ENCODE measurements at places on chromosomes 1 and 21. TPM values are rescaled to one million over a fixed set of nuclear protein-coding genes. Genes with fewer than 3 reads are reported as not detected.

PTGFR gene
- not detected for total RNA-seq

HES3 gene
- total RNA-seq: not detected

CNKSR1 gene
- total RNA-seq: 4.5 TPM

CFHR3 gene
- total RNA-seq: not detected

ZNF648 gene
- not detected for total RNA-seq

ABL2 gene
- 9.7 TPM for total RNA-seq

MIA3 gene
- 80.7 TPM for total RNA-seq

RAVER2 gene
- 9.2 TPM for total RNA-seq

CD52 gene
- 1,088 TPM for total RNA-seq

FLG2 gene
- not detected for total RNA-seq

SV2A gene
- 27.5 TPM for total RNA-seq

FMO1 gene
- not detected for total RNA-seq

AADACL3 gene
- total RNA-seq: not detected

BEST4 gene
- 1.6 TPM for total RNA-seq

TAS1R2 gene
- not detected for total RNA-seq

PRKCZ gene
- total RNA-seq: 24.3 TPM

FBXO2 gene
- 6.2 TPM for total RNA-seq

PRCC gene
- total RNA-seq: 65.7 TPM

RIPK4 gene
- 0.19 TPM for total RNA-seq

EXO1 gene
- total RNA-seq: 29.0 TPM

DDAH1 gene
- not detected for total RNA-seq

GLUL gene
- total RNA-seq: 65.8 TPM

TGFB2 gene
- not detected for total RNA-seq

FCRL1 gene
- not detected for total RNA-seq

AP4B1 gene
- 53.9 TPM for total RNA-seq

KIAA1614 gene
- 0.19 TPM for total RNA-seq

OR2T35 gene
- not detected for total RNA-seq

NUP210L gene
- total RNA-seq: 0.17 TPM

OPRD1 gene
- not detected for total RNA-seq

GTF2B gene
- total RNA-seq: 40.2 TPM

ATP1A4 gene
- total RNA-seq: not detected

NBPF20 gene
- 0.99 TPM for total RNA-seq

LAMB3 gene
- total RNA-seq: 0.83 TPM

KCNE1 gene
- 0.33 TPM for total RNA-seq

CRYAA gene
- total RNA-seq: not detected

NR5A2 gene
- total RNA-seq: not detected

AMY2A gene
- total RNA-seq: not detected

MPZ gene
- total RNA-seq: 8.4 TPM

KCNK1 gene
- not detected for total RNA-seq

CNTN2 gene
- not detected for total RNA-seq

PLA2G2C gene
- not detected for total RNA-seq

LAD1 gene
- not detected for total RNA-seq

RNF186 gene
- not detected for total RNA-seq

HES2 gene
- 0.34 TPM for total RNA-seq

LCE2A gene
- total RNA-seq: not detected

Data from activated naive CD8-positive, alpha-beta T cell treated with anti-CD3 and anti-CD28 coated beads, Interleukin-2, amount 10 ng/mL, durations not matched to agents 7 days and 5 days (primary cell).